NCI-H526 (cell line): ENCODE measurements at places on chromosomes 7 and 10.

DNA sequence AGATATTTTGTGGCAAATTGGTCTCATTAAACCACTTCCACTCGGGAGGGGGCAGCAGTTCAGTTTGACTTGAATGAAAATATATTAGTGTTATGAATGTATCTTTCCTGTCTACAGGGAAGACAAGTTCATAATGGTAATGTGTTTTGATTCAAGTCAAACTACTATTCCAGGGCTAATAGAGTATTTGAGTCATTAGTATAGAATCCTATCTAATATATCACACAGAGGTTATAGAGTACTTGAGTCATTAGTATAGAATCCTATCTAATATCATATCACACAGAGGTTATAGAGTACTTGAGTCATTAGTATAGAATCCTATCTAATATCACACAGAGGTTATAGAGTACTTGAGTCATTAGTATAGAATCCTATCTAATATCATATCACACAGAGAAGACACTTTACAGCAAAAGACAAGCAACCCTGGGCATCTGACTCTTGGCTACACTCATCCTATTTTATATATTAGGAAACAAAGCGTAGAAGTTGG, 199.7 kb upstream of the MAGI2 start:
- DNase-seq: no peak

DNA sequence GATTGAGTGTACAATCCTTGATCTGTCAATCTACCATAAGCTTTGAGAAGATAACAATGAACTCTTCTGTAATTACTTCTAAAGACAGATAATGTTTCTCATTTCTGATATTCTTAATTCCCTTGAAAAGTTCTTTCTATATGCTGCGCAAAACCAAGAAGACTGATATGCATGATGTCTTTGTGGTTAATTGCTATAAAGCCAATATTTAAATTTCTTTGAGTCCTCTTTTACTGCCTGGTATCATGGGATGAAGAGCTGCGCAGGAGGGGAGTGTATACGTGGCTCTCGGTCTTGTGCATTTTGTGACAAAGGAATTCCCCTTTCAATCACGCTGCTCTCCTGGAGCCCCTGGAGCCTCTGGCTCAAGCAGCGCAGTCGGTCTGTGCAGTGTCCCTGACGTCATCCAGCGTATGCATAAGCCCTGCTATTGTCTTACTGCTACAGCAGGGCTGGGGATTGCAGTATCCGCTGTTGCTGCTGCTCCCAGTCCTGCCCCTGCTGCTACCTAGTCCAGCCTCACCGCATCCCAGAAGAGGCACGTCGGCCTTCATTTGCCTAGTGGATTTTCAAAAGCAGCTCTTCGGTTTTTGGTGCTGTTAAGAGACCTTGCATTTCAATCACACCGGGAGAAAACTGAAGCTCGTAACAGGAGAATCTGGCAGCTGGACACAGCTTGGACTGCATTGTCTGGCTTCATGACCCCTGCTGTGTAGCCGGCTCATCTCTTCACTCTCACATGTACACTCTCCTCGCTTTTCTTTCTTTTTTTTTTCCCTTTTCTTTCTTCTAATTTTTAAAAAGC, 66.7 kb downstream of the ST7 start:
- DNase-seq: peak; percentile 94

- DNase-seq: no peak
Measured at GRCh38 chr10:25811052-25811685, 122.9 kb upstream of the MYO3A start.

DNA sequence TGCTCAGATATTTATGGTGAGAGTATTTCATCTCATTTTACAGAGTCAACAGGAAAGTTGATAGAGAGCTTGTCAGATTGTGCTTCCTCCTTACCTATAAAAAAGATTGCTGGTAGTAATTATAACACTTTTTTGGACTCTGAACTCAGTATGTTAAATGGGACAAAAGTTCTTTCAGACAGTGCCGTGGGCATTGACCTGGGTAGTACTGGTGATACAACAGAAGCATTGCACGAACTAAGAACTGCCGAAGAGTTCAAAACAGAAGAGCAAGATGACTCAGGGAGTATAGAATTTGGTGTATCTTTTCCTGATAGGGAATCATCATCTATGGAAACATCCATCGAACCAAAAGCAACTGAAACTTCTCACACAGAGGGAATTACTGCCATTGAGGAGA, 58.6 kb downstream of the LOXL4 start:
- DNase-seq: no peak

GRCh38 chr7:12637819-12638592, 49.4 kb upstream of the ARL4A start:
- DNase-seq: peak; percentile 10

DNA sequence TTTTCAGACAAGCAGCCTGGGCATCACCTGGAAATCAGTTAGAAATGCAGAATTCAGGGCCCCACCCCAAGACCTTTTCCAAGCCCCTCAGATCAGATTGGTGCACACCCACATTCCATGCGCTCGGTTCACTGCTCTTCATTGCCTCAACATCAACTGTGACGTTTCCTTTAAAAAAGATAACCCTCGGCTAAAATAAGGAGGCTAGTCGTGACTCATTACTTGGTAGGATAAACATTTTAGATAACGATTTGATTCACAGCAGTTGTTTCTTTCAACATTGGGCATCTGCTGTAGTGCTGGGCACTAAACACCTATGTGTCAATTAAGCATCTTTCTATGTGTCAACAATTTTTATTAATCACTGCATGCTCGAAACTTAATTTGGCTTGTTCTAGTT, 191.1 kb upstream of the LRGUK start:
- DNase-seq: no peak

DNA sequence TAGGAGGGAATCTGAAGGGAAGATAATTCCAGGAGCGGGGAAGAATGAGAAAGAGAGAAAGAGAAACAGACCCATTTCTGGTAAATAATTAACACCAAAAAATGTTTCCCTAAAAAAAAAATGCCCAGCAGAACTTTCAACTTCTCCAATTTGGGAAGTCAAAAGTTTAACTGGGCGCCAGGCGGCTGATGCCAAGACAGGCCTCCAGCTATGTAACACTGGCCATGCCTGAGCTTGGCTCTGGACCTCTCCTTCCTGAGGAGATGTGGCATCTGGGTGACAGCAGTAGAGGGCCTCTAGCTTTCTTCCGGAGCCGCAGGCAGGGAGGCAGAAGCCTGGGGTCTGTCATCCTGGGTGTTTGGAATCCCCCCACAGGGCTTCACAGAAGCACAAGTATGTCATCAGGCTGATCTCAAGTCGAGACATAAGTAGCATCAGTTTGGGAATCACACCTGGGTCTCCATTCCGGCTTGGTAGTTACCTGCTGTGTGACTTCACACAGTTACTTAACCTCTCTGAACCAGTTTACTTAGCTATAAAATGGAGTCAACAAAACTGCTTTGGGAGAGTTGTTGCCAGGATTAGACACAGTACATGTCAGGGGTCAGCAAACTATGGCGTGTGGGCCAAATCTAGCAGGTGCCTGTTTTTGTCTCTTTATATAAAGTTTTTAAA, 50.5 kb upstream of the TCF7L2 start:
- no peak for DNase-seq

GRCh38 chr10:103635580-103635979, 142.1 kb downstream of the NEURL1 start:
- DNase-seq: no peak

DNA sequence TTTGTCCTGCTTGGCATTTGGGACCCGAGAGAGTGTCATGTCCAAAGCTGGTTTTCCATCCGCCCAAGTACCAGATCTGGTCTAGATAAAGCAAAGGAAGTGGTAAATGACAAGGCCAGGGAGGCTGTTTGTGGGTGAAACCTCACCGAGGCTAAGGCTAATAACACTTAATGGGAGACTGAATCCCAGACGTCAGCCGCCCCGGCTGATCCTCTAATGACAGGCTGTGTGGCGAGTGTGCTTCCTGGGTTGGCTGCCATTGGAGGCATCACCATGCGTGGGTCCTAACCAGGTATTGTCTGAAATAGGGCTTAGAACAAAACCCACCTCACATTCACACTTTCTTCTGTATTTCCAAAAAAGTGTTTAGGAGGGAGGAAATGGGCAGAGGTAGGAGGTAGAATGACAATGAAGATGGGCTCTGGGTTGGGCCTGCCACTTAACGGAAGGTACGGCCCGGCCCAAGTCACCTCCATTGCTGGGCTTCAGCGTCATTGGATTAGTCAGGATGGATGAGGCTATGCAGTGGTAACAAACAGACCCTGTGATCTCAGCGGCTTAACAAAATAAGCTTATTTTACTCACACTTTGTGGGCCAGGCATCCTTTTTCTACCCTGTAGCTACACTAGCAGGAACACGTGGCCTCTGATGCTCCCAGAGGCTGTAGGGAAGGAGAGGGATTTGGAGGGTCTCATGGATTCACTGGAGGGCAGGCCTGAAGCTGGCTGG, 59.7 kb downstream of the PROSER2 start:
- DNase-seq: no peak

DNA sequence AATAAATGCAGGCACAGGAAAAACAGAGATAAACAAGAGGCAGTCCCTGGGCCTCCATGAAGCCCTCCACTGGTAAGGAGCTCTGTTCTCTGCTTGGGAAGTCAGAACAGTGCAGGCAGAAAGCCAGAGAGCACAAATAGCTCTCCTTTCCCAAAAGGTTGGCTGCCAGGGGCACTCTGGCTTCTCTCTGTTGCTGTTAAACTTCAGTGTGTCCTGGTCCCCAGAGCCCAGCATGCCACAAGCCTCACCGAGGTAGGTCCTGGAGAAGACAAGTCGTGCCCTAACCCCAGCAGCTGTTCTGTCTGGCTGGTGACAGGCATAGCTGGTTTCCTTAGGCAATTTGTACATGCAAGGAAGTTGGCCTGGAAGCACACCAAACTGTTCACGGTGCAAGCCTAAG, 17.3 kb downstream of the SLC16A12 start:
- no peak for DNase-seq

GRCh38 chr7:30932562-30932961, 20.9 kb downstream of the AQP1 start:
- no peak for DNase-seq

GRCh38 chr7:137282043-137282442, 61.5 kb downstream of the PTN start:
- DNase-seq: no peak

GRCh38 chr10:43053825-43054224, 23.0 kb upstream of the RET start:
- no peak for DNase-seq

GRCh38 chr10:72320676-72321247, 34.0 kb downstream of the DNAJB12 start:
- peak; percentile 83 for DNase-seq

DNA sequence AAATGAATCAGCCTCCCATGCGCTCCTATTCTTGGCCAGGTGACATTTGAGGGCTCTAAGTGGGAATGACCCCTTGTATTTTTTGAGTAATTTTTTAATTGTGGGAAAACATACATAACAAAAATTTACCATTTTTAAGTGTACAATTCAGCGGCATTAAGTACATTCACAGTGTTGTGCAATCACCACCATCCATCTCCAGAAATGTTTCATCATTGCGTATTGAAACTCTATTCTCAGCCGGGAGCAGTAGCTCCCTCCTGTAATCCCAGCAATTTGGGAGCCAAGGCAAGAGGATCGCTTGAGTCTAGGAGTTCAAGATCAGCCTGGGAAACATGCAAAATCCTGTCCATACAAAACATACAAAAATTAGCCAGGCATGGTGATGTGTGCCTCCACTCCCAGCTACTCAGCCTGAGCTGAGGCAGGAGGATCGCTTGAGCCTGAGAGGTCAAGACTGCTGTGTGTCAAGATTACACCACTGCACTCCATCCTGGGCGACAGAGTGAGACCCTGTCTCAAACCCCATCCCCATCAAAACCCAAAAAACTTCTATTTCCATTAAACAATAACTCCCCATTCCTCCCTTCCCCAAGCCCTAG, 2.5 kb downstream of the ANTXRL start:
- no peak for DNase-seq

GRCh38 chr7:50261593-50261992, 42.9 kb upstream of the IKZF1 start:
- DNase-seq: no peak

DNA sequence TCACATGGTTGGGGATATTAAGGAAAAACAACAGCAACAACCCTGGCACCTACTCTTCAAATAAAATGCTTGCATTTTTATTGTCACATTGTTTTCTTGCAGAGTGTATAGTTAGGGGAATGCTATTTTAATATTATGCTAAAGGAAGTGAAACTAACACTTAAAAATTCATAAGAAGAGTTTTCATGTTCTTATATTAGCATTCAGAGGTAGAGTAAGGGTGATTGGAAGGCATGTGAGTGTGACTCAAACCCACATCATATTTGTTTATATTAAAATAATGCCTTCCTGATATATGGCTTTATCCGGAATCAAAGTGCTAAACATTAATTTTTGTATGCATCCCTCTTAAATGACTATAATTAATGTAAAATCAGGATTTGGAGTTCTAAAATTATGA, 59.8 kb upstream of the TES start:
- no peak for DNase-seq

GRCh38 chr10:94344522-94345122, 18.1 kb downstream of the NOC3L start:
- DNase-seq: no peak

DNA sequence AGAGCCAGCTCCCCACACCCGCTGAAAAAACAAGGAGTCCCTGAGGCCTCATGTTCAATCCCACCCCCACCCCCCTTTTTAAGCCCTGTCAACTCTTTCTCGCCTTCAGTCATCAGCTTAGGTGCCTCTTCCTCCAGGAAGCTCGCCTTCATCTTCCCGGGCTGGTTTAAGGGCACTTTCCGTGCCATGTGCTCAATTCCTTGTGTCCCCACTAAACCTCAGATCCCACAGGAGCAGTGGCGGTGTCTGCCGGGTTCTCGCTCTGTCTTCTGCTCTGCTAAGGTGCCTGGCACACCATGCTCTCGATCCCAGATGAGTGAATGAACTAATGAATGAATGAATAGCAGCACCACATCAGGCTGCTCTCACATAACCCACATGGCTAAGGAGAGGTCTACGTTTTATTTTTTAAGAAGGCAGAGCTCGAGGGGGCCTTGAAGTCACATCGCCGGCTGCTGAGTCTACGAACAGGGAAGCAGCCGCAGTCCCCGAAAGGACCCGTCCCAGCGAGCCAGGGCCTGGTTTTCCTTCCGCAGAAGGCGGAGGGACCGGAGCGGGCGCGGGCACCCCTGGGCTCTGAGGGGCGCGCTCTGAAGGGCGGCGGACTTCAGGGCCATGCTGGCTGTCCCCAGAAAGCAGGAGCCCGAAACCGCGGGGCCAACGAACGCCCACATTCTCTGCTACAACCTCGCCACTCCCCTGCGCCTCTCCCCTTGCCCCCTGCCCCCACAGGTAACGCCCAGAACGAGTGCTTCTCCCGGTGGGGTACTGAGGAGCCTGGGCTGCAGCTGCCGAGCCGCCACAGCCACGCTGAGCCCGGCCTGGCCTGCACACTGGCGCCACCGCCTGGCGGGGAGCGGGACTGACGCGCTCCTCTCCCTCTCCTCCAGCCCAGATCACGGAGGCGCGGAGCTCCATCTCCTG, 73.4 kb upstream of the KCNMA1 start:
- peak; percentile 79 for DNase-seq
